Daoy (cell line): ENCODE measurements at places on chromosomes 4 and X. TPM values are rescaled to one million over a fixed set of nuclear protein-coding genes. Genes with fewer than 3 reads are reported as not detected.

The ZNF711 gene
- 6.3 and 7.5 TPM in 2 replicates for total RNA-seq

- DNase-seq, result no peak
Observed at GRCh38 chr4:150087006-150087405, 8.8 kb downstream of the DCLK2 start.

GRCh38 chrX:47191806-47192401 is 1.7 kb upstream of the UBA1 start:
- no peak for DNase-seq

GRCh38 chr4:148747721-148748268 is 305.6 kb upstream of the NR3C2 start:
- no peak for DNase-seq

The NHS gene
- 1.1 and 1.3 TPM in 2 replicates for total RNA-seq

DNA sequence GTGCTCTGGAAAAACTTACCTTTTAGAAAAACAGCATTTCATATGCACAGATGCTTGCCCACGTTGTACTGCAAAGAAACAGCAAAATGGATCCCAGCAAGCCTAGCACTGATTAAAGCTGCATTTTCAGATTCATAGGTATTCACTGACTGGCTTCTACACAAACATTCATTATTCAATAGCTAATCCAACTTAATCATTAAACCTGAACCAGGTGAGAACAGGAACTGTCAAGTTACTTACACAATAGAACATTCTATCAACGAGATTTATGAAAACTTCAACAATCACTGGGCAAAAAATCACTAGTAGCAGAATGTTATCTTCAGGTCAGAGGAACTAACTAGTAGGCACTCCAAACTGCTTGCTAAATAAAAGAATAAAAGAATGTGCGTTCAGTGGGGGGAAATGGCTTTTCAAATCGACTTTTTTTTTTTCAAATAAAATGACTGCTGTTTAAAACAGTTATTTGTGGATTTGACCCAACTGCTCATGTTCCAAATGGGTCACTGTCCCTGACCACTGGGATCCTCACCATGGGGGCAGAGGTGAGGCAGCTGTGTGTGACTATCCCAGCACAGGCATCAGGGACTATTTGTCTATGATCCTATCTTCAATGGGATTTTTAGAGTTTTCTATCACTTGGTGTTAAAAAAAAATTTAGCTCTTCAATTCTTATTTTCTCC is 42.3 kb downstream of the STX18 start:
- DNase-seq, result no peak

DNA sequence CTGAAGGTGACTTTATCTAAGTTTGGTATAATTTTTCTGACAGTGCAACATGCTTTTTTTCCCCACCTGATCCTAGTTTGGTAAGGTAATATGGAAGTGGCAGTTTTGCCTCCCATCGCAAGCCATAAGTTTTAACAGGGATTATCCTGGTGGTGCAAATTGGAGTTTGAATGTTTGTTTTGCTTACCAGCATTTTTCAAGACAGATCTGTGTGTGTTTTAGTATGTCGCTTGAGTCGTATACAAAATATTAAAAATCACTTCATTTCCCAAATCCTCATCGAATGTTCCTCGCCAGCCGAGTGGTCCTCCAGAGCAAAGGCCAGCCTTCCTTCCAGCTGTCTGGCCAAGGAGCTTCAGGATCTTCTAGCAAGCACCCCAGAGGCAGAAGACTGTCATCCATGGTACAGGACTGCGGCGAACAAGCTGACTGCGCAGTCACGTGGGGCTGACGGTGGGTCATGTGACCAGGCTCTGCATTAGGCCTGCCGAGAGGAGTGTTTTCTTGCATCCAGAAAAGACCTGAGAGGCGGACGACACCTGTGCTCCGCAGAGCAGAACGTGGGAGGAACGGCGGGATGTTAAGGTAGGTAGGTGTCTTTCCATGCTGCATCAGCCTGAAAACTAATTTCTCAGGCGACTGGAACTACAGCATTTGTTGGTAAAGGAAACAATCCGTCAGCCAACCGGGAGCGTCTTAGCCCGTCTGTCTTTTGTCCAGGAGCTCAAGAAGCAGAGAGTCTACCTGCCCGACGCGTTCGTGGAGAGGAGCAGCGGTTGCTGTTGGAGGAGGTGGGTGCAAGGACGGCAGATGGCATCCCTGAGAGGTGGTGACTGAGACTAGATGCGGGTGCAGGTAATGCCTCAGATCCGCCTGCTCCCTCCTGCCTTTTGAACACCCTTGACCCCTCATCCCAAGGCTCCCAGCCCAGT is at the start of gene GPRASP3:
GPRASP3 (plus strand) TSS at position 507 of the 932 bp plus-strand sequence. CDS start 28,253 bp downstream, outside the sequence.
- DNase-seq, result peak; percentile 73

DNA sequence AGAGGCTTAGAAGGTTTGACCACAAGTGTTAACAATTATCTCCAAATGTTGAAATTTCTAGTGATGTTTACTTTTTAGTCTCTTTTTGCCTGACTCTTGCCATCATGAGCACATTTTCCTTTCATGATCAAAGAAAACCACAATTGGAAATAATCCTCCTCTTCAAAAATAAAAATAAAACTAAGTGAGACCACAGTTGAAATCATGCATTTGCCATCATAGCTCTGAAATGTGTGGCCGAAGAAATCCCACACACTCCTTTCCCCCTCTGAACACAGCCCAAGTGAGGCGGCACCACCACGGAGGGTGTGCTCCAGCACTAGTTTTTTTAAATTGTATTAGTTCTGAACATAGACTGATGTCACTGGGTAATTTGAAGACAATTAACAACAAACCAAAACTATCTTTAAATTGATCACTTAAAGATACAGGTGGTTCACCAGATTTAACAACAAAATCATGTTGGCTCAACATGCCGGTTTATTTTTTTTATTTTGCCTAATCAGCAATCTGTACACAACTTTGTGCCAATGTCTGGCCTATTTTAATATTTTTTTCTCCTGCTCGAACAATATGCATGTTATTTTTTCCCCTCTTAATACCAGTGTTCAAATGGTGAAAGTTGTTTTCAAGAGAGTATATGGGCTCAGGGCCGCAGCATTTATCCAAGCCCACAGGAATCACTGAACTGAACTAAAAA is 17.6 kb downstream of the APBB2 start:
- DNase-seq, result no peak

The NXF2 gene
- total RNA-seq, result 1.9 and 3.5 TPM in 2 replicates

DNA sequence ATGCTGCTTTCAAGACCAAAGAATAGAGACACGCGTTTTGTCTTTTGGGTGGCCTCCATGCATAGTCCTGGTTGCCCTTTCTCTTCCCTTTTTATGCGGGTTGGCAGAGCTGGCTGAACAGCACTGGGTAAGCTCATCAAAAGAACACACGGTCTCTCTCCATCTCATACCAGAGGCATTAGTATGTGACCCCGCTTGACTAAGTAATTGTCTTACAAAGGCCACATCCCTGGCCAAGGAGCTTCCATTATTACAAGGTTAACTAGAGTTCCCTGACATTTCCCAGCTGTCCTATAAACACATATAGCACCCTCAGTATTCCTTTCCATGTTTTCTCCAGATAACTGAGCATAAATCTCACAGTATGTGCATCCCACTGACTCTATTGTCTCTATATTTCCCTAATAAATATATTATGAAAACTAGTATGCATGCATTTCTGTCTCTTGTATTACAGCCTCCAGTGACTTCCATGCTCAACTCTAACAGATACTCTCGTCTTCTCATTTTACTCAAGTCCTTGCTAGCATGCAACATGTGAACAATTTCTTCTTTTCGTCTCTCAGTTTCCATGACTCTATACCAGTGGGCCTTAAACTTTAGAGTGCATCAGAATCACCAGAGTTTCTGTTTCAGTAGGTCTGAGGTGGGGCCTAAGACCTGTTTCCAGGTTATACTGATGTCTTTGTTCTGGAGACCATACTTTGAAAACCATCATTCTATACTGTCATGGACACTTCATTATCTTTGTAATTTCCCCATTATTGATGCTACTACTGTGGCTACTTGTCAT is 247.7 kb upstream of the ARSJ start:
- no peak for DNase-seq

GRCh38 chrX:116009861-116010710 is 160.5 kb upstream of the AGTR2 start:
- DNase-seq, result no peak

DNA sequence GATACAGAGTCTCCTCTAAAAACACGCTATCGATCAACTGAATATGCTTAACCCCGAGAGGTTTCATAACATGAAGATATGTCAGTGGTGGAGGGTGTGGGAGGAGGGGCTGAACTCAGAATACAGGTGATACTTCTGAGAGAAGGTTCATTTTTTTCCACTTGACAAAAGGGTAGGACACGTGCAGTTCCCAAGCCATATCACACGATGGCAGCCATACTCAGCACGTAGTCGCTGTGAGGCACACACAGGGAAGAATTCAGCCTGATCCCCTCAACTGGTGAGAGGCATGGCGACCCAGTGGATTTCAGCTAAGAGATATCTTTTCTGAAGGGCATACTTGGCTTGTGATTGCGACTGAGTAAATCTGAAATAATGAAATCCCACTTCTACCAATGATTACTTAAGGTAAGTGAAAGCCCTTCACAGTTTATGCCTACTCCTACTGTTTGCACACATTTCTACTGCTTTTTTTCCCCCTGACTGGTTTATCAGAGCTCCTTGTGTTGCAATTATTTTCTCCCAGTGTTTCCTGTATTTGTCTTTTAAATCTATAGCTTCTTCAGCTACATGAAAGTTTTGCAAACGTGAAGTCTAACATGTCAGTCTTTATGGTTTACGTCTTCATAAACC is 133.1 kb downstream of the CORIN start:
- peak; percentile 55 for DNase-seq

DNA sequence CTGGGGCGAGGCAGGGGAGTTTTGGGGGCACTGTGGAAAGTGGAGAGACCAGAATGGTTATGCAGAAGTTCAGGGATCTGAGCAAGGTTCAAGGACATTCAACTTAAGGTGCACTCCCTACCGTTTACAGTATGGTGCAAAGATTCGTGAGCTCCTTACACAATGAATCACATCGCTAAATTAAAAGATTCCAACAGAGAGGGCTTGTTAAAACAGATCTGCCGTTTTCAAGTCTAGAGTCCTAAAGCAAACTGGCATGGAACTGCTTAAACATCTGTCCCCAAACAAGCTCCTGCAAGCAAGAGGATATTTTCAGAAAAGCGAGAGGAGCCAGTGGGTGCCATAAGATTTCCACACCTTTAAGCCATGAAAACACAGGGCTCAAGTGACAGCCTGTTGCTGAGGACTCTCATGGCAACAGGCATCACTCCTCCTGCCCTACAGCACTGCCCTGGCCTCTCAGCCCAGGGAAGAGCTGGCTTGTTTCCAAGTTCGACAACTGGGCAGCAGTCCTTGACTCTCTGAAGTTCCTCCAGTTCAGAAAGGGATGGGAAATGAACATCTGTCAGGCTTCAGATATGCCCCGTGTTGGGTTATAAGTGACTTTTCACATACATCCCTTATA is 10.0 kb downstream of the FAM184B start:
- no peak for DNase-seq

DNA sequence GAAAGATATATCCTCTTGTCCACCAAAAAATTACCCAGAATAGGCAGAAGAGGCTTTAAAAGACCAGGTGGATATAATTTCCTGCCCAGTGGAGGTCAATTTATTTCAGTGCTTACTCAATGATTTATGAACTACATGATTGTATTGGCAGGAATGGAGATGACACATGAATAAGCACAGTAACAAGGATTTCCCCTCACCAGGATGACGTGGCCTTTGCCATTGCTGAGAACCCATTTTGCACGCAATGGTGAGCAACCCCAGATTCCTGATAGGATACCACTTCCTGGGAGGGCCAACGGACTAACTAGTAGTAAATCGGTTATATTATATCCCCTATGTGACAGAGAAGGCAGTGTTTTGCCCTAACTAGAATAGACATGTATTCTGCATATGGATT is 11.6 kb upstream of the TTC29 start:
- DNase-seq, result peak; percentile 66

The VSIG4 gene
- total RNA-seq, result not detected in 2 replicates

The UGT2A1 gene
- total RNA-seq, result not detected in 2 replicates
